ENCODE measurements at places on chromosomes 3 and 15.

- no peak for DNase-seq
Observed at GRCh38 chr15:48967336-48967735, 3.6 kb upstream of the SHC4 start.

- peak; percentile 23 for DNase-seq
Observed at GRCh38 chr3:48301800-48302166, 31.7 kb downstream of the SPINK8 start.

DNA sequence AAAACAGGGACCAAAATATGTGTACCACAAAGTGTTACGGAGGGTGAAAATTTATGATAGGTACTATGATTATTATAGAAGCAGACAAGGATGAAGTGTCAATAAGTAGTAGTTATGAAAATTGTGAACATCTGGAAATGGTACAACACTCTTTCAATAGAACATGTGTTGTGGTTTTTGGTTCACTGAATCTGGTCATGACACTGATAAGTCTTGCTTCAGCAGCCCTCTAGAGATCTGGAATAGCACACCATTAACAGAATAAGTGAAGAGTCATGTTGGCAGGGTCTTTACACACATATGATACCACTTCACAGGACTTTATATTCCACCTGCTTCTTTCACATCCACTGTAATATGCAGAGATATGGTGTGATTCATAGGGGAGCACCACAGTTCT is 985.2 kb upstream of the SEMA6D start:
- DNase-seq, result no peak

DNA sequence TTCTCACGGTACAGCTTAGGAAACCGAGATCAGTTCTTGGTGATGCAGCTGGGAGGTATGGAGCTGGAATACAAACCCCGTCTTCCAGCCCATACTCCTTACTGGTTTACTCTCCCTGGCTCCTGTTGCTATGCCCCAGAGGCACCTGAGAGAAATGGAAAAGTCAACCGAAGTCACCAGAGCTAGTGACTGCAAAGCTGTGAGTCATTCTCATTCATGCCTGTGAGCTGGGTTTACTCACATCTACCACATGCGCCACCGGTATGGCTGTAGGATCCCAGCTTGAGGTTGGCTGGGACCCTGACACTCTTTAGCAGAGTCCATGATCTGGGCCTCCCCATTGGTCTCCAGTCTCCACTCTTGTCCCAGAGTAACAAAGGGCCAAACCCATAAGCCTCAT is 111.5 kb upstream of the ETV5 start:
- no peak for DNase-seq

- no peak for DNase-seq
Observed at GRCh38 chr15:86355801-86356200, 276.1 kb downstream of the AGBL1 start.

DNA sequence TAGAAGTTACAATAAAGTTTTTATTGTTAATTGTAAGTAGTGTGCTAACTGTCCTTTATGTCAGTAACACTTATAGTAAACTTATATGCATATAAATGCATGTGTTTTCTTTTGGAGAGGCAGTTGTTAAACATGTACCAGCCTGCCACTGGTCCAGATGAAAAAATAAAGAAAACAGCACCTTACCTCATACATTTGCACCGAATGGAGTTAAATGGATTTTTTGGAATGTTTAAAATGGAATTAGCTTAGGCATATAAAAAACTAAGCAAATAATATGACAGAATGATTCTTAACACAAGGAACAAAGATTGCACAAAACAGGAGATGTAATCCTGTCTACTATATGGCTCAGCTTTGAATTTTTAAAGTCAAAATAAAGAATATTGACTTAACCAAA is 50.2 kb upstream of the ALDH1A3 start:
- no peak for DNase-seq

DNA sequence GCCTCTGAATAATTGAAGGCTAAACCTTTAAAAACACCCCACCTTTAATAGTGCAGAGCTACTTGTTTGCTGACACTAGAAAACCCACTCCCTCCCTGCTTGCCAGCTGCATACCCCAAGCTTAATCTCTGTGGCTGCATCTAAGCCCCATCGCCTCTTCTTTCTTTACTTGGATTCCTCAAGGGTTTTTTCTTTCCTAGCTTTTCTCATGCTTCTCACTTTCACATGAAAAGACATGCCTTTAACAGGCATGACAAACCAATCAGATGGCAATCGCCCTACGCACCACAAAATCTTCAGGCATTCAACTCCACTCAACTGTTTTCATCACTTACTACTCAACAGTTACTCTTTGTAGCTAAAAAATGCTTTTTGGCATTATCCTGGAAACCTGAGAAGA is 77.5 kb downstream of the PLD1 start:
- no peak for DNase-seq

GRCh38 chr15:60932051-60932915 is 296.8 kb downstream of the RORA start:
- DNase-seq, result peak; percentile 43

DNA sequence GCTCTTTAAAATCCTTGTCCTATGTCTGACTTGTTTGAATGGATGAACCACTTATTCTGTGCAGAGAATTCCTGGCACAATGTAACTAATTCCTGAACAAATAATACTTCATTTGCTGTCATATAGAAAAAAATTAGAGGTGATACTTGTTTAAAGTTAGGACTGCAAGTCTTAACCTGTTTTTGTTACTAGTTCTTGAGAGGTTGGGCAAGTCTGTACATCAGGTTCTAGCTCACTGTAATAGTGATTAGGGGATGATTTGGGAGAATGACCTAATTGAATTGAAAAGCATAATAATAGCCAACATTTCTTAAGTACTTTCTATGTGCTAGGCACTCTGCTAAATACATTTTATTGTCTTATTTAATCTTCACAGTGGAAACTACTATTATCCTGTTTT is 49.3 kb downstream of the GMPS start:
- DNase-seq, result no peak

GRCh38 chr15:61100512-61100911 is 128.6 kb downstream of the RORA start:
- no peak for DNase-seq

DNA sequence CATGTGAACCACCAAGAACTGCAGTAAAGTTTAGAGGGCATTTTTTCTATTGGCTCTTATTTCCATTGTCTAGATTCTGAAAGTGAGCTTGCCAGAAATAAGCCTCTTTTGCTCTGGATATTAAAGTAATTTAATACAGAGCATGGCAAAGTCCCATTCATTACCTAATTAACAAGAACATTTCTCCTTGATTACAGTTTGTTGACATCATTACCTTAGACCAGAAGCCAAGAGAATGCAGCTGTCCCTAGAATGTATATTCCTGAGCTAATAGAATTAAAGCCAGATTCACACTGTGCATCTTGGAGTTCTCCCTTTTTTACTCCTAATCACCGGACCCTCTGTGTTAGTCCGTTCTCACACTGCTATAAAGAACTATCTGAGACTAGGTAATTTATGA is 46.4 kb upstream of the TM4SF4 start:
- no peak for DNase-seq

- DNase-seq, result no peak
Observed at GRCh38 chr3:16788440-16789056, 96.2 kb upstream of the PLCL2 start.

- no peak for DNase-seq
Observed at GRCh38 chr15:78272776-78273175, 8.4 kb downstream of the DNAJA4 start.

DNA sequence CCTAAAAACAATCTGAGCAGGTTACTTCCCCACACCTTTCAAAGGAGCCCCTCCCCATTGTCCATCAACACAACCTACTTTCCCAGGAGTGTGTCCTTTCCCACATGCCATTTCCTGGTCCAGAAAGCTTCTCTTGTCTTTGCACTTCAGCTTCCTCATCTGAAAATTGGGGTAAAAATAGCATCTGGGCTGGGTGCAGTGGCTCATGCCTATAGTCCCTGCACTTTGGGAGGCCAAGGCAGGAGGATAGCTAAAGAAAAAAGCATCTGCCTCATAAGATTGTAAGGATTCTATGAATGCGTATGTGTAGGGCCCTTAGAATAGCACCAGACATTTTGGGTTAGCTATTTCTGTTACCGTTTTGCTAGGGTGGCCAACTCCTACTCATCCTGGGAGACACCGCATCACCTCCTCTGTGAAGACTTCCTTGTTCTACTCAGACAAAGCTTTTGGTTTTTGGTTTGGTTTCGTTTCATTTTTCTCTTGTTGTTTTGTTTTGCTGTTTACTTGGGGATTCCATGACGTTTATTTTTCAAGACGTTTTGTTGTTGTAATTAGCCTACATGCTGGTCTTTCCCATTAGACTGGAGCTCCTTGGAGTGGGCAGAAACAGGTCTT is 224.4 kb upstream of the TLE3 start:
- no peak for DNase-seq

DNA sequence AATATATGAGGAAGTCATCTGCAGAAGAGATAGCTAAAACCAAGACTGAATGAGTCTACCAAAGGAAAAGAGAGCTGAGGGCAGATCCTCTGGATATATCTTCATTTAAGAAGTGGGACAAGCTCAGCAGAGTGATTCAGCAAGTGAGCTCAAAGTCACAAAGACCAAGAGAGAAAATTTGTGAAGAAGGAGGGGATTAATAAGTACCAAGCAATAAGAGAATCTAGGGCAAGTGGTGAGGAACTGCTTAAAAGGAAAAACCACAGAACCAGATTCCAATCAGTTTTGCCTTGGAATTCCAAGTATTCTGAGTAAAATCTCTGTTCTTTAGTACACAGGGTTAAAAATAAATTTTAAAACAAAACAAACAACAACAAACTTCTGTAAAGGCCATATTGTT is 3.6 kb downstream of the EHHADH start:
- peak; percentile 36 for DNase-seq

- DNase-seq, result no peak
Observed at GRCh38 chr15:101210058-101210457, 41.8 kb downstream of the CHSY1 start.

DNA sequence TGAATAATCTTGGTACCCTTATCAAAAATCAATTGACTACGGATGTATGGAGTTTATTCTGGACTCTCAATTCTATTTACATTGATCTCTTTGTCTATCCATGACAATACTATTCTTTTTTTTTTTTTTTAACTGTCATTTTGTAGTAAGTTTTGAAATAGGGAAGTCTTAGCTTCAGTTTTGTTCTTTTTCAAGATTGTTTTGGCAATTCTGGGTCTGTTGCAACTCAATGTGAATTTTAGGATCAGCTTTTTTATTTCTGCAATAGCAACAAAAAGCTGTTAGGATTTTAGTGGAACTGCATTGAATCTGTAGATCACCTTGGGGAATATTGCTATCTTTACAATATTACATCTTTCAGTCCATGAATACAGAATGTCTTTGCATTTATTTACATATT is 21.4 kb downstream of the BTLA start:
- no peak for DNase-seq

- peak; percentile 86 for DNase-seq
Observed at GRCh38 chr3:71111784-71112440, 471.6 kb downstream of the FOXP1 start.

GRCh38 chr15:88574655-88575054 is 28.2 kb upstream of the DET1 start:
- DNase-seq, result no peak

- no peak for DNase-seq
Observed at GRCh38 chr15:47803767-47804166, 86.5 kb downstream of the SEMA6D start.

- DNase-seq, result no peak
Observed at GRCh38 chr3:154274348-154274747, 49.9 kb downstream of the DHX36 start.

- peak; percentile 9 for DNase-seq
Observed at GRCh38 chr3:106347350-106347749, 478.5 kb upstream of the CBLB start.

GRCh38 chr3:195739561-195740111 is 18.9 kb downstream of the MUC20 start:
- no peak for DNase-seq

DNA sequence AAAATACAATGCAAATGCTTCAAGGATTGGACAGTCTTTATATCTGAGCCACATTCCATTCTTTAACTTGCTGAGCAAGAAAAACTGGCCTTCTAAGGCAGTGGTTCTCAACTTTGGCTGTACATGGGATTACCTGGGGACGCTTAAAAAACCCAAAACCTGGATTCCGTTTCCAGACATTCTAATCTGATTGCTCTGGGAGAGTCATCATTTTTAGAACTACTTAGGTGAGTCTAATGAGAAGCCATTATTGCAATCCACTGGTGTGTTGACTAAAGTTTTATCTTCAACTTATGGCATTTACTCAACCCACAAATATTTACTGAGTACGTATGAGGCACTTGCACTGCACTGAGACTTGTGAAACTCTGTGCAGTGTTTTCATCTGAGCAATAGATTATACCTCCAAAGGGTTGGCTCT is 195.7 kb upstream of the ATP11B start:
- no peak for DNase-seq

DNA sequence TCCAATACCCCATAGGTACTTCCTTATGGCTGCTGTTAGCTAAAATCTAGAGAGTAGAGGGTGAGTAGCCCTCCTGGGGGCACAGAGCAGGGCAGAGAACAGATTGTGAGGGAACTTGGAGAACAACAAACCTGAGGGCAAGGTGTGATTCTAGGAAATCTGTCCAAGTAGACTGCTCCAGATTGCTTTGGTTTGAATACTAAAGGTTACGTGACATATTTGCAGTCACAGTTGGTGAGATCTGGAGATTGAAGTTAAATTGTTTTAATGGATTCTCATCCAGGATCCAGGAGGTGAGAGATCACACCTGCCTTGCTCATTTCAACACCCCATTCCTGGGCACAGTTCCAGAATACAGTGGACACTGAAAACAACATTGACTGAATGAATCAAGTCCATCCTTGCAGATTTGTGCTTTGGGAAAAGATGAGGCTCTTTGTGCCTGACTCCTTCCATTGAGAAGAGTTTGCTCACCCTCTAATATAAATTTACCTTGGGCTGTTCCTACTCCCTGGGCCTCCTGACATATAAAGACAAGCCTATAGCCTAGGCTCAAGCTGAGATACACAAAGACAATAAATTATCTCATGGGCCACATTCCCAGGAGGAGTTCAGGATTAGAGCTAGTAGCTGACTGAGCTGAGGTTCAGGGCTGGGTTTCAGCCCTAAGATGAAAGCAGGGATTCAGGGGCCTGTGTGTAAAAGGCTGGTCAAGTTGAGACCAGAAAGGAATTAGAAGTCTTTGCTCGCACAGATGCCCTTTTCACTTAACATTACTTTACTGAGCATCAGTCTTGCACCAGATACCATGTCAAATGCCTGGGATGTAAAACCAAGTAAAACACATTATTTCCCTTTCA is 400.9 kb upstream of the MCTP2 start:
- no peak for DNase-seq

GRCh38 chr3:127342735-127343134 is 54.9 kb upstream of the PRR20G start:
- no peak for DNase-seq
